ENCODE measurements at places on chromosomes 2 and 18. TPM values are rescaled to one million over a fixed set of nuclear protein-coding genes. Genes with fewer than 3 reads are reported as not detected.

The COLEC11 gene
- not detected for polyA plus RNA-seq

The TPO gene
- not detected for polyA plus RNA-seq

The CFAP53 gene
- polyA plus RNA-seq = not detected

The RFTN2 gene
- not detected for polyA plus RNA-seq

The DUSP2 gene
- polyA plus RNA-seq = 55.6 TPM

The ACTG2 gene
- not detected for polyA plus RNA-seq

The DPY30 gene
- 157 TPM for polyA plus RNA-seq

The NEU4 gene
- not detected for polyA plus RNA-seq

The RAPGEF4 gene
- polyA plus RNA-seq = not detected

All from IgD-negative memory B cell (primary cell).